NCI-H1105 (cell line): ENCODE measurements at places on chromosomes 11 and 22.
A peak's percentile ranks its signal among the peaks of the same experiment; 100 is the strongest.

- no peak for DNase-seq
Measured at GRCh38 chr11:134349109-134349801, 17.5 kb downstream of the GLB1L2 start.

- DNase-seq: no peak
Measured at GRCh38 chr11:12259956-12260355, 117.4 kb upstream of the PARVA start.

DNA sequence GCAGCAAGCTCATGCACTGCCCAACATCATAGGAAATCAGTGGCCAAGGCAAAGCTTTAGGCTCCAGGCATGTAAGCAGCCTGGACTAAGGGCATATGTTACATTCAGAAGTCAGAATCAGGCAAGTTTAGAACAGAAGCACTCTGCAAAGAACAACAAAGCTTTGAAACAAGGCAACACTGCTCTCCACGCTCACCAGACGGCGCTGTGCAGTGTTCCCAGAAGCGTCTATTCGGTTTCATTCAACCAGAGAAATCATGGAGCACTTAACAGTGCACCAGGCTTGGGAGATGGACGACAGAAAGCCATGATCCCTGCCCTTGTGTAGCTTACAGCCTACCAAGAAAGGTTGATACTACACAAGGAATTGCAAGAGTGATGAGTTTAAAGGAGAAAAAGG is 555.8 kb downstream of the BUD13 start:
- DNase-seq: no peak

DNA sequence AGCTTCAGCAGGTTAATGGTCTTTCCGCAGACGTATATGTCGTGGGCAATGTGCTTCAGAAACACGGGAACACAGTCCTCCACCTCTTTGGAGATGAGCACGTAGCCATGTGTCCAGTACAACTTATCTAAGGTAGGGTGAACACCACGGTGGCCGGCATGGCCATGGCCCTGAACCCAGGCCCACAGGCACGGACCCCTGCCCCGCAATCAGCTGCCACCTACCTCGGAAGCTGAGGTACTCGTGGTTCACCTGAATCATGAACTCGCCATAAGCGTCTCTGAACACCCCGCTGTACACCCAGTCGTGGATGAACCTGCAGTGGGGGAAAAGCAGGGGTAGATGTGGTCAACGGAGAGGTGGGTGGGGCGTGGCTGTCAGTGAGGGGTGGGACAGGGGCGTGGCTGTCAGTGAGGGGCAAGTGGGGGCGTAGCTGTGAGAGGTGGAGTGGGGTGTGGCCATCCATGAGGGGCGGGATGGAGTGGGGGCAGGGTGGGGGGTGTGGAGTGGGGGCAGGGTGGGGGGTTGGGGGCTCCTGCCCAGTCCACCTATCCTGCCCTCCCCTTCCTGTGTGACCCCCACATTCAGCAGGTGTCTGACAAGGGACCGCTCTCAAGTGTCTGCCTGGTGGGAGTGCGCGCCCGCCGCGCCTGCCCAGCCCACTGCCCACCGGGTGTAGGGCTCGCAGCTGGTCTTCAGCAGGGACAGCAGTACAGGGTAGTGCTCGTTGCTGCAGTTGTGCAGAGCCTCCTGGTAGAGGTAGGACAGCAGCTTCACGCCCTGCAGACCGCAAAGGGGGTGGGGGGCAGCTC is 18.6 kb downstream of the TUBGCP6 start:
- no peak for DNase-seq

- DNase-seq: no peak
Measured at GRCh38 chr11:75420224-75421034, 12.6 kb downstream of the KLHL35 start.

- DNase-seq: no peak
Measured at GRCh38 chr11:95230810-95231126, 234 bp downstream of the SESN3 start.

DNA sequence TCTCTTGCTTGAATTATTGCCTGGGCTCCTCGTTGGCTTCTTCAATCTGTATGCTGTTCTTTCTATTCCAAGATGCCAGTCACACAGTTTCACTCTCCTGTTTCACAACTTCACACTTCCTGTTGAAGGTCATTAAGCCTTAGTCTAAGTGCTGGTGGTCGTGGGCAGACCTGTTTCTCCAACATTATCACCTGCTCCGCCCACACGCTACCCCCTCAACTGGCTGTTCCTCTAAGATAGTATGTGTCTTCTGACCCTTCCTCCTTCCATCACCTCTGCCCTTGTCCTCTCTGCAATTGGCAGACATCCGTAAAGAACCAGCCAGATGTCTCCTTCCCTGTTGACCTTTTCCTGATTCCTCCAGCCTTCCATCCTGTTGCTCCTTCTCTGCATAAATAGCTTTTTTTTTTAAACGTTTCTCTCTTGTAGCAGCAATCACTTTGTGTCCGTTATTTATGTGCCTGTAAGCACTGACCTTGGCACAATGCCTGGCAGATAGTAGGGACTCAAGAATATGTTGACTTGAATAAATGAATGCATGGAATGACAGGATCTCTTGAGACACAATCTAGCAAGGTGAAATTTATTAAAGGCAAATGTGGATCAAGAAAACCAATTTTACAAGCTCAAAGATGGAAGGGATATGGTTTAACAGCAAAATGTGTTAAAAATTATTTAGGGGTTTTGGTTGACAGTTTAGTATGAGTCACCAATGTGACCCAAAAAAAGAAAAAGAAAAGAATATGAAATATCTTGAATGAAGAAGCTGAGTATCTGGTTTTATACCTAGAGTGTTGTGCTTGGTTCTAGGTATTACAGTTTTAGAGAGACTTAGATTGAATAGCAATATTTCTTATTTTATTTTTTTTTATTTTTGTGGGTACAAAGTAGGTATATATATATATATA is 12.6 kb downstream of the DIXDC1 start:
- no peak for DNase-seq

DNA sequence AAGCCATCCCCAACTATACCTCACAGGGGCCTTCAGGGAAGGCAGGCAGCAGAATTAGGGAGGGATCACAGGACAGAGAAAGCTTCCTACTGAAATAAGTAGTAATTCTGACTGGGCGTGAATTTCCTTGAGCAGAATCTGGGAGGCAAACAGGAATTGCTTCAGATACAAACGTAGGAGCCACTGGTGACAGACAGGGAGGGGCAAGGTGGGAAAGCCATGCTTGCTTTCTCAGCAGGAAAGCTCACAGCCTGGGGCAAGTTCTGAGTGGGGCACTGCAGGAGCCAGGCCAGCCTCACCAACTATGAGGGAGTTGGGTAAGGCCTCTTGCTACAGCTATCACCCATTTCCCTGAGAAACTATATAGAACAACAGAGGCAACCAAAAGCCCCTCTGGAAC is 43.6 kb downstream of the ARHGAP32 start:
- no peak for DNase-seq

- DNase-seq: no peak
Measured at GRCh38 chr22:29325356-29325755, 9.9 kb upstream of the RASL10A start.

DNA sequence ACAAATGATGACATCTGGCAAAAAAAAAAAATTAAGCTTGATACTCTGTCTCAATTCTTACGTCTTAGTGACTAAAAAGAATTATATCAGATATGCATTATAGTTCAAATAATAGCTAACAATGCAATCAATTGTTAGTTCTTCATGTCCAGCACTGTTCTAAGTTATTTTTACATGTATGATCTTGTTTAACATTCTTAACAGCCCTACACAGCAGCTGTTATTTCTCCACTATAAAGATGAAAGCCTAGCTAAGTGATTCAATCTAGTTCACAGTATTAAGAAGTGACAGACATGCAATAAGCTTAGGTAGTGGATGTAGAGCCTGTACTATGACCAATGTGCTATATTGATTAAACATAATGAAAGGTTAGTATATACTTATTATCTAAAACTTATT is 4.1 kb downstream of the ZNF214 start:
- DNase-seq: no peak

DNA sequence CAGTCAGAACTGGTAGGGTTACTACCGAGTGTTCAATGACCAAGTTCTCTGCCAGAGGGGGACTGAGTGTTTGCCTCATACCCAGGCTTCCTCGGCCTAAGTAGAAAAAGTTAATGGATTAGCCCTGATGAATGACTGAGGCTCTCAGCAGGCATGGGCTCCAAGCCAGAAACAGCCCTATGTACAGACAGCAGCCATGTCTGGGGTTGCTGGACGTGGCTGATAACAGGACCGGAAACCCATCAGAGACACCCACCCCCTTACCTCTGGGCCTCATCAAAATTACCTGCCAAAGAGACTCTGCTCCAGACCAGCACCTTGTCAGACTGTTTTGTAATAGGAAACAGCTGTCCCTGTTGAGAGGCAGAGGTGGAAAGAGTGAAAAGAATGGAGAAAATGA is 351.4 kb downstream of the ETS1 start:
- peak; percentile 60 for DNase-seq

DNA sequence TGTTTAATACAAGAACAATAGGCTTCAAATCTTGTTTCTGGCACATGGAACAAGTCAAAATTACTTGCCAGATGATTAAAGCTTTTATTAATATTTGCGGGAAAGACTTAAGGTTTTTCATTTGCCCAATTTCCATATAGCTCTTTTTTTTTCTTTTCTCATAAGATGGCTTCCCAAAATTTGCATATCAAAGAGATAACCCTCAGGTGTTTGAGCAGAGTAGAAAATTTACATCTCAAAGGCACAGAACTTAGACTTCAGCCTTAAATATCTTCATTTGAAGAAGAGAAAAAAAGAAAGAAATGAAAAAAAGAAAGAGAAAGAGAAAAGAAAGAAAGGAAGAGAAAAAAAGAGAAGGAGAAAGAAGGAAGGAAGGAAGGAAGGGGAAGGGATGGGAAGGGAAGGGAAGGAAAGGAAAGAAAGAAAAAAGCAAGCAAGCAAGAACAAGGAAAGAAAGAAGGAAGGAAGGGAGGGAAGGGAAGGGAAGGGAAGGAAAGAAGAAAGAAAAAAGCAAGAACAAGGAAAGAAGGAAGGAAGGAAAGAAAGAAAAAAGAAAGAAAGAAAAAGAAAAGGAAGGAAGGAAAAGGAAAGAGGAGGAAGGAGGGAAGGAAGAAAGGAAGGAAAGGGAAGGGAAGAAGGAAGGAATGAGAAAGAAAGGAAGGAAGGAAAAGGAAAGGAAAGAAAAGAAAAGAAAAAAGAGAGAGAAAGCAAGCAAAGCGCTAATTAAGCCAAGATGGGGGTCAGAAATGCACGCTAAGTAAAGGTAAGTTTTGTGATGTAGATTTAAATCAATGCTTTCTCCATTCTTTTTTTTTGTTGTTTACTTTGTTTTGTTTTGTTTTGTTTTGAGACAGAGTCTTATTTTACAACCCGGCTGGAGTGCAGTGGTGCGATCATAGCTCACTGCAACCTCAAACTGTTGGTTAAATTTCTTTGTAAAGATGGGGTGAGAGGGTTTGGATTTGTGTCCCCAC is 20.2 kb upstream of the IFITM3 start:
- DNase-seq: no peak

- no peak for DNase-seq
Measured at GRCh38 chr11:863910-864827, 21.5 kb downstream of the TSPAN4 start.

- DNase-seq: no peak
Measured at GRCh38 chr11:47052165-47052564, 115.6 kb downstream of the CSTPP1 start.

- no peak for DNase-seq
Measured at GRCh38 chr11:58622344-58622743, at the start of gene CNTF. Gene CNTF, plus strand, starts transcription at chr11:58622665. Its CDS starts 88 bp downstream, at chr11:58622753.

DNA sequence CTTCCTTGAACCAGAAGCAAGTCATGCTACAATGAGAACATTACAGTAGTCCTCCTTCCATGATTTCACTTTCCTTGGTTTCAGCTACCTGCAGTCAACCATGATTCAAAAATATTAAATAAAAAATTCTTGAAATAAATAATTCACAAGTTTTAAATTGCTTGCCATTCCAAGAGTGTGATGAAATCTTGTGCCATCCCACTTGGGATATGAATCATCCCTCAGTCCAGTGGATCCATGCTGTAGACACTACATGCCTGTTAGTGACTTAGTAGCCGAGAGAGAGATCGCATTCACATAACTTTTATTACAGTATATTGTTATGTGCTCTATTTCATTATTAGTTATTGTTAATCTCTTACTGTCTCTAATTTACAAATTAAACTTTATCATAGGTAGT is 6.0 kb downstream of the HOATZ start:
- no peak for DNase-seq

GRCh38 chr22:23565305-23565914 is 14.7 kb downstream of the IGLL1 start:
- DNase-seq: peak; percentile 6

- no peak for DNase-seq
Measured at GRCh38 chr11:123479048-123479837, 49.2 kb downstream of the GRAMD1B start.

DNA sequence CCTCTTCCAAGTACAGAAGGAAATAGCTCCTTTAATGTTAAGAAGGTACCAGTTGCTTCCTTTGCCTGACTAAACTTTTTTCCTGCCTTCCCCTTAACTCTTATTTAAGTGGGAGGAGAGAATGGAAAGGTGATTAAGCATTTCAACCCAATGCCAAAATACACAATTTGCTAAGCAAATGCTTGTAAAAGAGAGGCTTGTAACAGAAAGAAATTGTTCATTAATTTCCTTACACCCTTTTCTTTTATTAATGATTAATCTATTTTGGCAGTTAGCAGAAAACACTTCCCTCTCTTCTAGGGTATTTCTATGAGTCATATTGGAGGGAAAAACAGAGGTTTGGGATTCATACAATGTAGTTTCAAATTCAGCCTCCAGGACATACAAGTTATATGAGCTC is 427.6 kb upstream of the FAT3 start:
- DNase-seq: no peak

- DNase-seq: no peak
Measured at GRCh38 chr11:43217849-43218248, 93.9 kb upstream of the API5 start.

DNA sequence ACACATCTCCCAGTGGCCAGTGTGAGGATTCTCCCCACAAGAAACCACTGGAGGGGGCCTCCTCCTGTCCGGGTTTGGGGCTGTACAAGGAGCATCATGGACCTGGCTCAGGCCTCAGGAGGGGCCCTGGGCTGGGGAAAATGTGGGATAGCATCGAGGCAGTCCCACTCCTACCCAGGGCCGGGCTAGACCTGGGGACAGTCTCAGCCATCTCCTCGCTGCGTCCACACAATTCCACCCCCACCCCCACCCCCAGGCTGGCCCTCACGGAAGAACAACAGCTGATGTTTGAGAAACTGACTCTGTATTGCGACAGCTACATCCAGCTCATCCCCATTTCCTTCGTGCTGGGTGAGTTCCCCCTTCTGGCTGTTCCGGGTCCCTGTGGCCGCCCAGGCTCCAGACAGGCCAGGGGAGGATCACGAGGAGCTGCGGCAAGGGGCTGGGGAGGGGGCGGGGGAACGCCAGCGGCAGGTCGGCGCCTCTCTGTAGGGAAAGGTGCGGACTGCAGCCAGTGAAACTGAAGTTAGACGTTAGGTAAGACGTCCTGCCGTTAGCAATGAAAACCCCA is 4.8 kb downstream of the BEST1 start:
- DNase-seq: no peak

- no peak for DNase-seq
Measured at GRCh38 chr11:35162745-35163144, 23.8 kb downstream of the CD44 start.

- no peak for DNase-seq
Measured at GRCh38 chr11:119788096-119788883, 59.3 kb upstream of the NECTIN1 start.

- DNase-seq: no peak
Measured at GRCh38 chr11:61976420-61976800, 9.0 kb upstream of the FTH1 start.

- no peak for DNase-seq
Measured at GRCh38 chr11:86418513-86418912, 43.8 kb downstream of the CCDC81 start.

- no peak for DNase-seq
Measured at GRCh38 chr22:25200967-25201366, 1.3 kb downstream of the CRYBB3 start.
